PC-3 (cell line): ENCODE measurements at places on chromosomes 6 and 20. TPM values are rescaled to one million over a fixed set of nuclear protein-coding genes. Genes with fewer than 3 reads are reported as not detected.

PKIB gene
- 22.4 and 28.0 TPM in 2 replicates for total RNA-seq

TFAP2D gene
- not detected in 2 replicates for total RNA-seq

RAB32 gene
- total RNA-seq: 25.1 and 29.8 TPM in 2 replicates

OLIG3 gene
- total RNA-seq: not detected in 2 replicates

ADGRF5 gene
- 0.75 and 1.6 TPM in 2 replicates for total RNA-seq
